ENCODE measurements at places on chromosomes 5 and 9. TPM values are rescaled to one million over a fixed set of nuclear protein-coding genes. Genes with fewer than 3 reads are reported as not detected.

The GLIPR2 gene
- total RNA-seq = 4.4 TPM

The LSM11 gene
- 1.3 TPM for total RNA-seq

The SIT1 gene
- 0.26 TPM for total RNA-seq

The CYLC2 gene
- not detected for total RNA-seq

The CA9 gene
- 21.8 TPM for total RNA-seq

The GDA gene
- total RNA-seq = 1.6 TPM

The PCDHB10 gene
- total RNA-seq = 1.3 TPM

The PCDHB3 gene
- 1.3 TPM for total RNA-seq

- peak; percentile 48 for DNase-seq
Measured at GRCh38 chr5:94968507-94969095, 316.3 kb downstream of the MCTP1 start.

DNA sequence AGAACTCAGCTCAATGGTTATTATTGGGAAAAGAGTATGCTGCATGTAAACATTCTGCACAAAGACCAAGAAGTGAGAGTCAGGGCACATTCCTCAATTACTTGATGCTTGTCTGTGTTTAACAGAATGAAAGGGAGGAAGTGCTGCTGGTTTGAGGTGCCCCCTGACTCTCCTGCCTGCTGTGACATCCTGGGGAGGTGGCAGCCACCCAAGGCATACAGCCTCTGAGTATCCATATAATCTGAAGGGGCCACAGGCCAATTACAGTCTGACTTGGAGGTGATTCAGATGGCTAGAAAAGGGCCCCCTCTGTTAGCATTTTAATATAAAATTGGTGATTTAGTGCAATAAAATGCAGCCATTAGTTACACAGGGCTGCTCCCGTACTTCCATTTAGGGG, 313.8 kb downstream of the ASTN2 start:
- DNase-seq = no peak

DNA sequence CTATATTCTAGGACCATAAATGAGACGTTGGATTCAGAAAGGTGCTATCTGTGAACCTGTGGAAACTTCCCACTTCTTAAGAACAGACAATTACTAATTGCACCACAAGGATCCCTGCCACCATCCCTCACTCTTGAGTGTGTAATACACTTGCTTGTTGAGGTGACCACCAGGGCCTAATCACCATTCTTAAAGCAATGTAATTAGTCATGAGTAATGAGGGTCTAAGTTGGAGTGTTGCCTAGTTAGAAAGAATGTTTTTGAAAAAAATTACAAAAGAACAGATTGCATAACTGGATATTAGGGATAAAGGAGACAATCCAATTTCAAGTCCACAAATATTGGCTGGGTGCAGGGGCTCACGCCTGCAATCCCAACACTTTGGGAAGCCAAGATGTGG, 56.9 kb upstream of the TRIO start:
- DNase-seq = no peak

Measured in body of pancreas (tissue), 4 donors.